ENCODE measurements at places on chromosomes 7 and 10.
A peak's percentile ranks its signal among the peaks of the same experiment; 100 is the strongest.

DNA sequence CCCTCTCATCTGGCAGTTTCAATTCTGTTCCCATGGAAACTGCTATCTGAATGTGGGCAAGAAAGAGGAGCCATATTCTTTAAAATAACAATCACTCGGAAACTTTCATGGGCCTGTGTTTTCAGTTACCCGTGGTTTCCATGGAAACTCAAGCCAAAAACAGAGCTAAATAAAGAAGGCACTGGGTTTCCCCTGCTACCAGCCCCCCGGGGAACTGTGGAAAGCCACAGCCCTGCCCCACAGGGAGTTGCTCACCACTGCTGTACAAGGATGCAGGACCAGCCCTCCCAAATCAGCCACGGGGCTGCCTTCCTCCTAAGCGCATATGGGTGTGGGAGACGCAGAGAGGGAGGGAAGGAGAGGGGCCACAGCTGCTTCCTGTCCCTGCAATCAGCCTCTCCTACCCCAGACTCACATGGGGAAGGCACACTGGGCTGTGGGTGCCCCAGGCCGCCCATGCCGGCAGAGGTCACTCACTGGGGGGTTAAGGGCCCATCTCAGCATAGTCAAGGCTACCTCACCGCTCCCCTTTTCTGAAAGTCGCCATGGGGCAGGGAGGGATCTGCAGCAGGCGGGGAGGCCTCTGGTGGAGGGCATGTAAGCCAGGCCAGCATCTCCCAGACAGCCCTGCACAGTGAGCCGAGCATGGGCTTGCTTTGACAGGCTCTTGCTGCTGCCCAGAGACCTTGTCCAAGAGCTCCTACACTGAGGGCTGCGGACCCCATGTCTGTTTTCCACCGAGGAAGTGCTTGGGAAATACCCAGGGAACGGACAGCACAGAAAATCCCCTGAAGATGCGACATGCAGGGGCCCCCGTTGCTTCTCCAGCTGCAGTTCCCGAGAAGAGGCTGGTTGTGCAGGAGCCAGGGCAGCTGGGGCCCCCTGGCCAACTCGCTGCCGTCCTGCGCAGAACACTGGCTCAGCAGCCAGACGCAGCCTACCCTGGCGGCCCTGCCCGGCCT lies 157.3 kb upstream of the PPP2R2D start:
- no peak for DNase-seq

- DNase-seq, result no peak
Observed at GRCh38 chr7:96400518-96400917, 78.6 kb upstream of the SLC25A13 start.

- no peak for DNase-seq
Observed at GRCh38 chr10:7956508-7956907, 98.0 kb upstream of the GATA3 start.

DNA sequence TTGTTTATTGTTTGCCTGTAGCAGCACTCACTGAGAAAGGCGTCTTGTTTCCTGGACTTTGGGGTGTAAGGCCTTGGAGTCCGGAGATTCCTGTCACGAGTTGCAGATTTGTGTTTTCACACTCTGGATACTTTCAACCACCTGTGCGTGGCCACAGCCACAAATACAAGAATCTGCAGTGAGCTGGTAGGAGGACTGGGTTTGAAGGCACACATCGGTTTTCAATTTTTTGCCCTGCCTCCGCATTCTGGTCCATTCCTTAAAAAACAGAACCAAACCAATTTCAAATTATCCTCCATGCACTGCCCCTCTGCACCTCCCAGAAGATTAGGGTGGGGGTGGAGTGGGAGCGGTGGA lies 619 bp downstream of the EXOC4 start:
- no peak for DNase-seq

GRCh38 chr10:79380125-79380945 lies 33.1 kb downstream of the PPIF start:
- DNase-seq, result no peak

GRCh38 chr7:73828107-73828803 lies 2.5 kb upstream of the CLDN4 start:
- DNase-seq, result no peak

DNA sequence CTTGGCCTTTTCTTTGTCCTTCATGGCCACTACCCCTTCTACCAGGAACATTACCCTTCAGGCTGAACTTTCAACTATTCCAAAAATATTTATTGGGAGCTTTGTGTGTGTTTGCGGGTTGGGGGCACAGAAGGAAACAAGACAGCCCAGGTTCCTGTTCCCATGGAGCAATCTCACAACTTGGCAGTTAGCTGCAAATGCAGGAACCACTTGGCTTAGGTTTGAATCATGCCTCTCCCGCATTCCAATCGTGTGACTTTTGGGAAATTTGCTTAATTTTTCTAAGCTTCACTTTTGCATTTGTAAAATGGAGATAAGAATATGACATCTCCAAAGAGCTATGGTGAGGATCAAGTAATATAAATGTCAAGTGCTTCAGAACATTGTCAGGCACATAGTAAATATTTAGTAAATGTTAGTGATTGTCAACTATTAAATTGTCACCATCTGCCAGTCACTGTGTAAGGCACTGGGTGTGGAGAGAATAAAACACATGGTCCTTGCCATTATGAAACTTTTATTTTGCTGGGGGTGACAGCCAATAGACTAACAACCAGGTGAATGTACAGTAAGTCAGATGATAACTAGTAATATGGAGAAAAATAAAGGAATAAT lies 277.1 kb downstream of the SNX13 start:
- no peak for DNase-seq

DNA sequence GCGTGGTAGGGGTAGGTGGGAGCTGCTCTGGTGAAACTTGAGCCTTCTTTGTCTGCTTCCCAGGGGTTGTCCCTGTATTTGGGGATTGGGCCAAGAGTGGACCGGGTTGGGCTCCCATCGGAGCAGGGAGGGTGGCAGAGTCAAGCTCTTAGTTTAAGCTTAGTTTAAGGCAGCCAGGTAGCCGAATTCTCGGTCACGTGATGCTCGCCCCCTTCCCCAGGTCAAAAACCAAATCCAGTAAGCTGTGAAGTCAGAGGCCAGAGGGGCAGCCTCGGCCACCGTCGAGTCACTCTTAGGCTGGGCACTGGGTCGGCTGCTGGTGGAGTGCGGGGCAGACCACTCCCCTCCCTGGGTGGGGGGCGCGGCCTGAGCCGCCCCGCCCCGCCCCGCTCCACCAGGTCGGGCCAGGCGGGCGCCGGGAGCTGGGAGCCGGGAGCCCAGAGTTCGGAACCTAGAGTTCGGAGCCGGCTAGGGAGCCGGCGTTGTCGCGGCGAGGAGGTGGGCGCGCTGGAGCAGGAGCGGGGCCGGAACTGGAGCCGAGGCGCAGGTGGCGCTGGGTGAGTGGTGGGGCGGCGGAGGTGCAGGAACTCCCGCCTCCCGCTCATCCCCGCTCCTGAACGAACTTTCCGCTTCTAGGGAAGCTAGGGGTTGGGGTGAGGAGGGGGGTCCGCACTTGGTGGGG lies 2.8 kb upstream of the LZTS2 start:
- peak; percentile 55 for DNase-seq
